ENCODE measurements at places on chromosomes 5 and 9. TPM values are rescaled to one million over a fixed set of nuclear protein-coding genes. Genes with fewer than 3 reads are reported as not detected.

- ATAC-seq: no peak
Observed at GRCh38 chr9:106843371-106843770, 19.6 kb upstream of the ZNF462 start.

Gene PCDHA11
- total RNA-seq: 11.6 TPM

DNA sequence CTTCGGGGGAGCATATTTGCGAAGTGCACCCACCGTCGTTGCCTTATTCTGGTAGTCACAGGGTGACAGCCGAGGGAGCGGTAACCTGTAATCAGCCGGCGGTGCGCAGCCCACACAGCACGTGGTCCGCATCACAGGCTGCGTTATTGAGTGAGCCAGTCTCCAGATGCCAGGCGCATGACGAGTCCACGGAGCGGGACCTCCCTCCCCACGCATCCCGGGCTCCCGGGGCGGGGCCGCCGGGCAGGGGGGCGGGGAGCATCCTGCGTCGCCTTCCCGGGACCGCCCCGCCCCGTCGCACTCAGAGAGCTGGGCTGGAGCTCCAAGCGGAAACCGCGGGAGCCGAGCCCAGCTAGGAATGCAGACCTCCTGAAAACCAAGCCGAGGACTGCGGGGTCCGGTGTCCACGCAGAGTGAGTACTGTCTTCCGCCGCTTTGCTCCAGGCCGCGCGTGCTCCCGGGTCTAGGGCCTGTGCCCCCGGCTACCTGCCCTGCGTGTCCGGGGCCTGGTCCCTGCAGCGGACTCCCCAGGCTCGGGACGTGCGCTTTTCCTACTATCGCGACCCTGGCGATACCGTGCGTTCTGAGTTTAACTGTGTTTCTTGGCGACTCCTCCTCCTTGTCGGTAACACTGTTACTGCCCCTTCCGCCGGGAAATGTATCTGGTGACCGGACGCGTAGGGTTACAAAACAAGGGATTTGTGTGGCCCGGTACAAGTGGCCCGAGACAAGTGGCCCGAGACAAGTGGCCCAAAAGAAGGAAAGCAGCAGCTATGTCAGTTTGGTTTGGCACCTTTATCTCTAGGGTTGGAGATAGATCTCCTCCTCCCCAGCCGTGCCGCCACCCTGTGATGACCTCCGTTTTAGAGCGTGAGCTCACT is 40.6 kb downstream of the CAST start:
- peak; percentile 83 for ATAC-seq

Gene MEIKIN
- total RNA-seq: not detected

Measured in motor neuron (in vitro differentiated cells).